ENCODE measurements at places on chromosomes 16 and 17.

DNA sequence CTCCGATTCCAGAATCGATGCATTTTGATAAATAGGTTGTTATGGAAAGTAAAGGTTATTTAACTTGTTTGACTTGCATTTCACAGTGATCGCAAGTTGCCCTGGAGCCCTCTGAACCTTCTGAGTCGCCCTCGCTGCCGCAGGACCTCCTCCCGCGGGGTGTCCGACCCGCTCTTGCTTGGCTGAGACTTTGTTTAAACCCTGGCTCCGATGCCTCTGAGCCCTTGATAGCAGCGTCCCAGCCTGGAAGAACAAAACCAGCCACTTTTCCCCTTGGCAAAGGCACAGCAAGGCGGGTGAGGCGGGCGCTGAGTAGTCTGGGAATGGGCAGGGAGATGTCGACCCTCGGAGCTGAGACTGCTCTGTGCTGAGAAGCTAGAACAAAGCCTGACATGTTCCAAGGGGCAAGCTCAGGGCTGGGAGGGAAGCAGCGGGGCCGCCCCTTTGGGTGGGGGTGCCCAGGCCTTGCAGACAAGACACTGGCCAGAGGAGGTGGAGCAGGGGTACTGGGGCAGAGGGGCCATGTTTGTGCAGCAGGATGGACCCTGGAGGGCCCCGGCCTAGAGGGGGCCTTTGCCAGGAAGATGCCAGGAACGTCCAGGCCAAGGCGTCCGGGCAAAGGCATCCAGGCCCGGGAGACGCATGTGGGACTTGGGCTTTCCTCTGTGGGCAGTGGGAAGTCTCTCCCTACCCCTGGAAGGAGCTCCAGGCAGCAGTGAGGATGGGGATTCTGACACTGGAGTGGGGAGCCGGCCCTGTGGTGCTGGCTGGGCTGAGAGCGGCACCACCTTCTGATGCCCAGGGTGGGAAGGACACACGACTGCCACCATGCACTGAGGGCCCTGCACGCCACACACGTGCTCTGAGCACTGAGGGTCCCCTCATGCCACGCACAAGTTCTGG, 30.3 kb upstream of the CDH15 start:
- no peak for DNase-seq

DNA sequence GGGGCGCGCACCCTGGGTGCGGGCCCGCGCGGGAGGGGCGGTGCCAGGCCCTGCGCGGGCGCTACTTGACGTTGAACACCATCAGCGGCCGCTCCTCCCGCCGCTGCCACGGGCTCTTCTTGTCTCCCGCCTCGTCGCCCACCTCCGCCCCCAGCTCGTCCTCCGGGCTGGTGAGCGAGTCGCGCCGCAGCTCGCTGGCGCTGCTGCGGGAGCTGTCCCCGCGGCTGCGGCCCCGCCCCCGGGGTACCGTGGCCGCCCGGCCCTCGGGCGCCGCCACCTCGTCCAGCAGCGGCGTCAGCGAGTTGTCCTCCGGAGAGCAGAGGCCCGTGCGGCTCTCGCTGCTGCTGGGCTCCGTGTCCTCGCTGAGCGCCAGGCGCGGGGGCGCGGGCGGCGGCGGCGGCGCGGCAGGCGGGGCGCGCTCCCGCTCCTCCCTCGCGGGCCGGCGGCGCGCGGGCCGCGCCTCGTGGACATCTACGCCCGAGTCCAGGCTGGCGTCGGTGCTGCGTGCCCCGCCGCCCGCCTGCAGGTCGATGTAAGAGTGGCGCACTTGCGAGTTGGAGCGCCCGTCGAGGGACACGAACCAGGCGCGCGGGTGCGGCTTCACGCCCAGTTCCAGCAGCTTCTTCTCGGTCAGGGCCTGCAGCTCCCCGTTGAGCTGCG, 8.7 kb downstream of the GRN start:
- no peak for DNase-seq

DNA sequence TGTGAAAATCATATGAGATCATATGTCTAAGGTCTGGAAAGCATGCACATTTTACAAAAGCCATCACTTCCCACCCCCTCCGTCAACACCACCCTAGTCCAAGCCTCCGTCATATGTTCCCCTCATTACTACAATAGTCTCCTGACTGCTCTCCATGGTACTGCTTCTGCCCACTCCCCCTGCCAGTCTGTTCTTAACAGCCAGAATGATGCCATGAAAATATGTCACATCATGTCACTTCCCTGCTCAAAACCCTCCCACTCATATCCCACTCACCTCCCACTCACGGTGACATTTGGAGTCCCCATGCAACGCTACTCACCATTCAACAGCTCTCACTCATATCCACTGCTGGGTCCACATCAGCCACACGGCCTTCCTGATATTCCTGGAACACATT, 432.3 kb downstream of the XYLT1 start:
- no peak for DNase-seq

GRCh38 chr17:79087428-79088143, 13.0 kb downstream of the ENGASE start:
- peak; percentile 57 for DNase-seq

DNA sequence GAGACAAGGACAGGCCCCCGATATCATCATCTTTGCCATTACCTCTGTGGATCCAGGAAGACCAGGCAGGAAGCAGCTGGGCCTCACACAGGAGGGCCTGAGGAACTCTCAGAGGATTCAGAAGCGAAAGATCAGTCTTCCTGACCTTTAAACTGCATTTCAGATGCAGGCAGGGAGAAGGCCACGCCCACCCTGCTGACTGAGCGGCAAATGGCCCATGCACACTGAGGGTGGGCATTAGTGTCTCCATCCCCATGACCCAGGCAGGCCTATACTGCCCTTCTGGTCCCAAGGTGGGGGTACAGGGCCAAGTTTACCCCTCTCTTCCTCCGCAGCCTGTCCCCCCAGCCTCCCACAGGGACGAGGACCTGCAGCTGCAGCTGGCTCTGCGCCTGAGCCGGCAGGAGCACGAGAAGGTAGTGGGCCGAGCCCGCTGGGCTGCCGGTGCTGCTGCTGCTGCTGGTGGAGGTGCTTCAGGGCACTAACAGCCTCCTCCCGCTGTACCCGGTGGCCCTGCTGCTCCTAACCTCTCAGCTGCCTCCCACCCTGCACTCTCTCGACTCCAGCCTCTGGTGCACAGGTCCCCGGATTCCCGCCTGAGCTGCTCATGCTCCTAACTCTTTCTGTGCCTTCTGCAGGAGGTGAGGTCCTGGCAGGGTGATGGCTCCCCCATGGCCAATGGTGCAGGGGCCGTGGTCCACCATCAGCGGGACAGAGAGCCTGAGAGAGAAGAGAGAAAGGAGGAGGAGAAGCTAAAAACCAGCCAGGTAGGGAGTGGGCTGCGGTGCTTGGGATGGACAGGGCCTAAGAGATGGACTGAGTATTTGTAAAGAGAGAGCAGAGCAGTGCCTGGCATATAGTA, 6.2 kb downstream of the EPN3 start:
- DNase-seq: no peak

- DNase-seq: no peak
These were observed 561 bp upstream of the HERPUD1 start for GRCh38 chr16:56931271-56931891.

DNA sequence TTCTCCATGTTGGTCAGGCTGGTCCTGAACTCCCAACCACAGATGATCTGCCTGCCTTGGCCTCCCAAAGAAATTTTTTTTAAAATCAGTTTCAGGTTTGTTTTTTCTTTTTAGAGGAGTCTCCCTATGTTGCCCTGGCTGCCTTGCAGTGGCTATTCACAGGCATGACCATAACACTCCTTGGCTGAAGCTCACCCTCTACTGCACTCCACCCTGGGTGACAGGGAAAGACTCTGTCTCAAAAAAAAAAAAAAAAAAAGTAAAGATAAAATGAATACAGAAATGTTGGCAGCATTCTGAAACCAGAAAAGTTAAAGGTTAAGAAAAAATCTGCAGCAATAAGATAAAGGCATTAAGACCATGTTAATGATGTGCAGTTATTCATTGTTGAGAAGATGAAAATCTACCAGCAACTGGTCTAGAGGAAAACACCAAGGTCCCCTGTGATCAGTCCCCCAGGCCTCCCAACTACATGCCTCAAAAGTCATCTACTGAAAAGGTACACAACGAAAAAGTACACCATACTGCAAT, 15.1 kb downstream of the YWHAE start:
- DNase-seq: no peak

GRCh38 chr17:47949946-47950345, 7.7 kb downstream of the PRR15L start:
- no peak for DNase-seq

DNA sequence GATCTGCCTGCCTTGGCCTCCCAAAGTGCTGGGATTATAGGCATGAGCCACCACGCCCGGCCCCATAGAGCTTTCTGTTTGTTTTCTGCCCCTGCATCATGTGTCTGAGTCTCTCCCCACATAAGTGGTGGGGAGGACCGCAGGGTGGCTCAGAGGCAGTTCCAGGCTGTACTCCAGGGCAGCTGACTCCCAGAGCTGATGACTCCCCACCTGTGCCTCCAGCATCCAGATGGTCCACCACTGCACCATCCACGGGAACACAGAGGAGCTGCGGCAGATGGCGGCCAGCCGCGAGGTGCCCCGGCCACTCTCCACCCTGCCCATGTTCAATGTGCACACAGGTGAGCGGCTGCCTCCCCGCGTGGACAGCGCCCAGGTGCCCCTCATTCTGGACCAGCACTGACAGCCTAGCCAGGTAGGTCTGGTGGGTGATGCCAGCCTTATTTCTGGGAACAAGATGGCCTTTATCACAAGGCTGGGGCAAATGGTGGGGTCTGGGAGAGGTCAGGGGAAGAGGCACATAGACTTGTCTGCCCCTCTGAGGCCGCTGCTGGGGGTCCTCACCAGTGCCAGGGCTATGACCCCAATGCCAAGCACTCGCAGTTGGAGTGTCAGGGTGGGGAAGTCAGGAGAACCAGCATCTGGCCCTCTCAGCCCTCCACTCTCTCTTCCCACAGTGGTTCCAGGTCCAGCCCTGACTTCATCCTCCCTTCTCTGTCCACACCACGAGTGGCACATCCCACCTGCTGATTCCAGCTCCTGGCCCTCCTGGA, 9.4 kb downstream of the SGCA start:
- no peak for DNase-seq

Measured in renal pelvis (tissue), 12 donors.